Hematopoietic multipotent progenitor cell treated with erythropoietin and hydrocortisone succinate and interleukin-3 and kit ligand, for 6 days (in vitro differentiated cells): ENCODE measurements at places on chromosomes 1 and 21.

GRCh38 chr1:52976183-52977035, 49.3 kb downstream of the SCP2 start:
- DNase-seq = peak; percentile 36

- no peak for DNase-seq
Measured at GRCh38 chr1:200153277-200154055, 126.0 kb downstream of the NR5A2 start.

- no peak for DNase-seq
Measured at GRCh38 chr1:178010674-178011464, 41.0 kb upstream of the SEC16B start.

DNA sequence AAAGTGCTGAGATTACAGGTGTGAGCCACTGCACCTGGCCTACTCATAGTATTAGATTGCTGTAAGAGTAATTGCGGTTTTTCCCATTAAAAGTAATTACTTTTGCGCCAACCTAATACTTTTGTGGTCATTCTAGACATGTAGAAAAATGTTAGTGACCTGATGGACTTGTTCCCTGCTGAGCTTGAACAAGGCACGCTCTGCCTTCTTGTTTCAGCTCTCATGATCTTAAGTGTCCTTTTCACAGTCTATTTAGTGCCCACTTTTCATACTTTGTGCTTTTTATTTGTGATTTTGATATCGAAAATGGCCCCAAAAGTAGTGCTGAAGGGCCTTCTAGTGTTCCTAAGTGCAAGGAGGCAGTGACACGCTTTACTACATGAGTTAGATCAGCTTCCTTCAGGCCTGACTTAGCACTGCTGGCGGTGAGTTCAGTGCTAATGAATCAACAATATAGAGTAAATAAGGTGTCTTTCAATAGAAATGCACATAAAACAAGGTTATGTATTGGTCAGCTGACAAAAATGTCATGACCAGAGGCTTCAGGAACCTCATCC, 5.6 kb upstream of the RD3 start:
- DNase-seq = no peak

- DNase-seq = no peak
Measured at GRCh38 chr1:29470788-29471119, 234.4 kb downstream of the PTPRU start.

GRCh38 chr21:32120230-32120629, 158.6 kb downstream of the MIS18A start:
- DNase-seq = no peak

DNA sequence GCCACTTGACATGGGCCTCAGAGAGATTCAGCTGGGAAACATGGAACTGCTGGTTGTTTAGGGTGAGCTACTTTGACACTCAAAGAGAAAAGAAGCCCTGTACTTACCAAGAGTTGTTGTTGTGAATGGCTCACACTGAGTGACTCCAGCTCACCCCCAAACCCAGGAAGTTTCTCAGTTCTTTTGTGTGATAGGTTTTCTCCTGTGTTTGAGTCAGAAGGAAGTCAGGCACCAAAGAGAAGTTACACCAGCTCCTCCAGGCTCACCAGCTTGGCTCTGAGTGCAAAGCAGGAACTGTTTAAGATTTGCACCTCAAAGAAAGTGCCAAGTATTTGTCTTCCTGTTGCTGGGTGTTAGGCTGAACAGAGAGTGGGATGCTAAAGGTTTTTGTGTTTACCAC, 111.2 kb upstream of the PROX1 start:
- DNase-seq = no peak

- no peak for DNase-seq
Measured at GRCh38 chr1:84632673-84633434, 57.4 kb downstream of the SSX2IP start.

GRCh38 chr1:226945858-226946245, 5.8 kb downstream of the COQ8A start:
- no peak for DNase-seq
